ENCODE measurements at places on chromosomes 6 and 20.

DNA sequence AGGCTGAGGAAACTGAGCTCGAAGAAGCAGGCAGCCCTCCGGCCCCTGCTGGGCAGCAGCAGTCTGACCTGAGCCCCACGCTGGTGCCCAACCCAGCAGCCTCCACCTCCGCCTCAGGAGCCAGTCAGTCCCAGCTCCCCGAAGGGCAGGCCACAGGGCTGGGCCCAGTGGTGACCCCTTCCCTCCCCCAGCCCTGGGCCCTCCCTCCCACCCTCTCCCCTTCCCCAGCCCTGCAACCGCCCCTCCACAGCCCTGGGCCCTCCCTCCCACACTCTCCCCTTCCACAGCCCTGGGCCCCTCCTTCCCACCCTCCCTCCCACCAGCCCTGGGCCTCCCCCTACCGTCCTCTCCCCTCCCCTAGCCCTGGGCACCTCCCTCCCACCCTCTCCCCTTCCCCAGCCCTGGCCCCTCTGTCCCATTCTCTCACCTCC lies 115.0 kb downstream of the TAF4 start:
- DNase-seq: no peak

GRCh38 chr6:12047304-12047703 lies 35.2 kb downstream of the HIVEP1 start:
- no peak for DNase-seq

- DNase-seq: no peak
Observed at GRCh38 chr20:58963060-58963584, 17.9 kb upstream of the NELFCD start.

- DNase-seq: no peak
Observed at GRCh38 chr6:43724354-43724753, 36.8 kb upstream of the MRPS18A start.

- DNase-seq: no peak
Observed at GRCh38 chr6:136738692-136739057, 53.6 kb downstream of the MAP3K5 start.

All from NCI-H1436 treated with DMSO at 0.1 percent for 48 hours (cell line).